ENCODE measurements at places on chromosomes 3 and 15.

DNA sequence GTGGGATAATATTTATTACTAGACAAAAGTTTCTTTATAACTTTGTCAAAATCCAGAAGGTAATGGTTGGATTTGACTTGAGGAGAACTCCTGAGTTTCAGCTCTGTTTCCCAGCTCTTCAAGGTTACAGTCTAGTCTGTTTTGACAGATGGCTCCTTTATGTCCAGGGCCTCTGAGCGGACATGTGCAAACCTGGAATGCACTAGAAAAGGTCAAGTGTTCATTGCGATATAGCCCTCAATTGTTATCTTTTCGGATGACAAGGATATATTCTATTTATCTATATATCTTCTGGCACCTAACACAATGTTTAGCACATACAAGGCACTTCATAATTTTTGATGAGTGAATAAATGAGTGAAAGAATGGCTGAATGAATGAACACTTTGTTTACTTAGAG, 513.2 kb upstream of the GOLIM4 start:
- DNase-seq = no peak

DNA sequence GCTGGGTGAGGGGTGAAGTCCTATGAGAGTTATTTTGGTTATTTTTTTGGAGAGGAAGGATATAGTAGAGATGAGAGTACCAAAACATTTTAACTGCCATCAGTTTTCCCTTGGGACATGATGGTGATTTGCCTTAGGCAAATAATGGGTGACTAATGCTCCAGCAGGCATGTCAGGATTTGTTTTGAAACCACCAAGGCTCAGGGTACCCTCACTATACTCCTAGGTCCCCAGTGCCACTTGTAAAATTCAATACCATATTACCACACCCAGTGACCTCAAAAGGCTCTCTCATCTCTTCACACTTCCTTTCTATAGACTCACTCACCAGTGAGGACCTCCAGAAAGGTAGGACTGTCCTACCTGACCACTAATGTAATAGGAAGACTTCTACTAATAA, 83.6 kb downstream of the WDR72 start:
- DNase-seq = no peak

- no peak for DNase-seq
Measured at GRCh38 chr3:39272191-39272590, 7.6 kb downstream of the CX3CR1 start.

GRCh38 chr3:25713341-25713985, 48.8 kb upstream of the TOP2B start:
- peak; percentile 7 for DNase-seq

Data from foreskin melanocyte (primary cell).